IPS DF 6.9 (cell line): ENCODE measurements at places on chromosomes 6 and 20.

GRCh38 chr6:15522856-15523529 lies 139.8 kb downstream of the DTNBP1 start:
- DNase-seq: no peak
- H3K4me3 ChIP-seq: no peak overlapping the region
- H3K27ac ChIP-seq: no peak overlapping the region
- peaks cover 22% of the 10 kb centered on the region for H3K36me3 ChIP-seq

- no peak for DNase-seq
- no peak overlapping the region for H3K4me3 ChIP-seq
- no peaks in the 10 kb centered on the region for H3K36me3 ChIP-seq
- no peaks in the 10 kb centered on the region for H3K4me1 ChIP-seq
- H3K27ac ChIP-seq: no peak overlapping the region
Measured at GRCh38 chr6:100382767-100383195, 81.9 kb downstream of the SIM1 start.

GRCh38 chr6:146915671-146916127 lies 288.5 kb upstream of the STXBP5 start:
- no peaks in the 10 kb centered on the region for H3K27me3 ChIP-seq
- DNase-seq: no peak
- peaks cover 3% of the 10 kb centered on the region; the same call in 1 of the 2 replicates for H3K4me1 ChIP-seq
- H3K36me3 ChIP-seq: no peaks in the 10 kb centered on the region
- no peak overlapping the region for H3K27ac ChIP-seq

DNA sequence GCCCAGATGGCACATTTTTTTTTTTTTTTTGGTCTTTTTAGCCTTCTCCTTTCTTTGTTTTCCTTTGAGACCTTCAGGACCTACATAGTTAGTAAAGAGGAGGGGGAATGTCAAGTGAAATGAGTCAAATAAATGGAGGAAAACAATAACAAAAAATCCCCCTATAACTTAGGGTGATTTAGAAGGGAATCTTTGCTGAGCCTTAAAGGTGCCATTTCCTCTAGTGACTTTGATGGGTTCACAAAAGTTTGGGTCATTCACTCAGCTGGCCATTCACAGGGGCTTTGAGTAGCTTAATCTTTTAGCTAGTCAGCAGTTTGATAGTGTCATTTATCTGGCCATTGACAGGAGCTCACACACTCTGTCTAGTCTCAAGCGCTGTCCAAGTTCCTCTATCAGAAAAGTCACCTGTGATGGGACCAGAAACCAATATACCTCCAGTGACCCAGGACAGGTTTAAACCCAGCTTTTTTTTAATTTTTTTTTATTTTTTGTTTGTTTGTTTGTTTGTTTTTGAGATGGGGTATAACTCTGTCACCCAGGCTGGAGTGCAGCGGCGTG lies 275.1 kb upstream of the PRDM1 start:
- no peaks in the 10 kb centered on the region for H3K4me1 ChIP-seq
- H3K4me3 ChIP-seq: no peak overlapping the region
- H3K27ac ChIP-seq: no peak overlapping the region
- no peaks in the 10 kb centered on the region for H3K36me3 ChIP-seq
- no peak for DNase-seq
- H3K27me3 ChIP-seq: no peaks in the 10 kb centered on the region

DNA sequence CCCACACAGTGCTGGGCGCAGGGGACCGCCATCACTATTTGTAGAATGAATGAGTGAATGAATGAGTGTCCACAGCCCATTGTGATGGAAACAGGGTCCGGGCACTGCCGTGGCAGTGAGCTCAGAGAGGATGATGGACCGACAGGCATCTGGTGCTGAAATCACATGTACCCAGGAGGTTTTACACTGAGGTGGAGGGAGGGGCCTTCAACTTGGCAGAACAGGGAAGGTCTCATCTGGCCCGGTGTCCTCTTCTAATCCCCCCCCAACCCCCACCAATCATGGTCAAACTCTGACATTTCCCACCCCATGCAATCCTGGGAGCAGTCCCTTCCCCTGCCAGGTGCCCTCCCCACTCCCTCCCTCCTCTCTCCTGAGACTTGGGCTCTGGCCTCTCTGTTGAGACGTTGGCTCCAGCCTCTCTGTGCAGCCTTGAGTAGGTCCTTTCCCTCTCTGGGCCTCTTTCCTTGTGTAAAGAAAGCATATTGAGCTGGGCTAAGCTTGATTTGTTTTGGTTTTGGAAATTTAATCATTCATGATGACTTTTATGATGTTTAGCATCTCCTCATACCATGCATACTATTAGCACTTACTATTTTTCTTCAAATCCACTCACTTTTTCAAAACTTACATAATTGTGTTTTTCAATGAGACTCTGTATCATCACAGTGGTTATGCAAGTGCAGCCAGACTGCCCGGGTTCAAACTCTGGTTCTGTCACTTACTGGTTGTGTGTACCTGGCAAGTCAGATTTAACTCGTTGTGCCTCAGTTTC lies 10.8 kb downstream of the KIAA1755 start:
- no peak overlapping the region for H3K4me3 ChIP-seq
- no peak overlapping the region for H3K27ac ChIP-seq
- no peak for DNase-seq
- H3K27me3 ChIP-seq: no peaks in the 10 kb centered on the region
- no peaks in the 10 kb centered on the region; the same call in 1 of the 2 replicates for H3K4me1 ChIP-seq

GRCh38 chr6:138161088-138161337 lies 726 bp upstream of the ARFGEF3 start:
- no peak overlapping the region for H3K27ac ChIP-seq
- H3K4me3 ChIP-seq: peak overlapping the region; percentile 80; the same call in 1 of the 2 replicates
- DNase-seq: no peak
- H3K36me3 ChIP-seq: no peaks in the 10 kb centered on the region
- H3K4me1 ChIP-seq: peaks cover 2% of the 10 kb centered on the region; the same call in 1 of the 2 replicates

DNA sequence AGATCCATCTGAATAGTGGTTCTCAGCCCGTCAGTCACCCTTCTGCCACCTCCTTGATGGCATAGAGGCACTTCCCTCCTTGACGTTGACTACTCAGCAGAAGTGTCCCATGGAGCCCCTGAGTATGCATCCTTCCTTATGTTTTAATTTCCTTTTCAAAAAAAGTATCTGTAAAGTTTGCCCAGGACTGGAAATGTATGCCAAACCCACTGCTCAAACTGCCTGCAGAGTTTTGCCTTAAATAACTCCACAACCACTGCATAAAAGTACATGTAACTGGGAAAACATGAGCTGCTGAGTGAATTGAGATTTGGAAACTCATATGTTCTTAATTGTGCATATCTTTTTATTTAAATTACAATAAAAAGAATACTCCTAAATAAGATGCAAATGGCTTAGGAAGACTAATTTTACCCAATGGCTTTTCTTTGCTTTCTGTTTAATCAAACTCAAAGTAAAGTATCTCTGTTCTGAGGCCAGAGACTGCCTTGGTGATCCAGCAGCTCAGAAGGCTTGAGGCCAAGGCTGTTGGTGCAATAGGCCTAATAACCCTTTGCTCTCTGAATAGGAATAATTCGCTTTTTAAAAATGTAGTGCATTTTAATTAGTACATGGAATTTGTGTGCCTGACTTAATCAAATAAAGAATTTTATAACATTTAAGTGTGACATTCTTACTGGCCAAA lies 90.4 kb downstream of the FNDC1 start:
- no peaks in the 10 kb centered on the region for H3K27me3 ChIP-seq
- no peaks in the 10 kb centered on the region for H3K4me1 ChIP-seq
- no peak for DNase-seq
- no peaks in the 10 kb centered on the region for H3K36me3 ChIP-seq

- DNase-seq: no peak
- no peaks in the 10 kb centered on the region for H3K36me3 ChIP-seq
- no peak overlapping the region for H3K27ac ChIP-seq
- H3K27me3 ChIP-seq: no peaks in the 10 kb centered on the region
- H3K4me3 ChIP-seq: no peak overlapping the region
- H3K4me1 ChIP-seq: 0 out of 2 replicates have a peak, but pooled peaks cover 4% of the 10 kb centered on the region
Measured at GRCh38 chr6:11803591-11803971, 25.0 kb upstream of the ADTRP start.

DNA sequence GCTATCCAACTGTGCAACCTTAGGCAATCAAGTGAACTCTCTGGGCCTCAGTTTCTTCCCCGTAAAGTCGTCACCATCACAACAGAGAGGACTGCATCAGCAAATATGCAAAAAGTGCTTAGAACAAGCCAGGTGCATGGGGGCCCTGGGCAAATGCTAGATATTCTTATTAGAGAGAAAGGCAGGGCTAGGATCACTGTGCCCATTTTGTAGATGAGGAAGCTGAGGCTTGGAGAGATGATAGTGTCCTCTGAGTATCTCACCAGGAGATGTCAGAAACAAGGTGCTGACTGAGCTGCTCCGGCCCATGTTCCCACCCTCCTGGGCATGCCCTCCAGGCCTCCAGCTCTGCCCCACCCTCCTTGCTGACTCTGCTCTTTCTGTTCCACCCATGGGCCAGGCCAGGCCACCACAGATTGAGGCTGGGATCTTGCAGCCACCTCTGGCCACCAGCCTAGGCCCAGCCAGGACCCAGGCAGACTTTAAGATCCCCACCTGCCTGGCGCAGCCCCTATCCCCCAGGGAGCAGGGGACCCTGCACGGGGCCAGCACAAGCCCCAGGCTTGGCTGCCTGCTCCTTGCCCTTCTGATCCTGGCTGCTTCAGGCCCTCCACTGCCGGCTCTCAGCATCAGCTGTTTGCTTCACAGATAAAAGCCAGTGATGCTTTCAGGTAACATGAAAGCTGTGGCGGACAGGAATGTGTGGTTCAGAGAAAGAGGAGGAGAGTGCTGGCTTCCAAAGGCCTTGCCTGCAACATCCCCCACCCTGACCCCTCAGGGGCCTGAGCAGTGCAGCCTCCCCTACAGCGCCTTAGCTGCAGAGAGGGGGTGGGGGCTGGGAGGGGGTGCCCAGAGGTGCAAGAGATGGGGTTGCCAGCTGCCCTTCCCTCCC lies 47.6 kb downstream of the GRM4 start:
- peaks cover 8% of the 10 kb centered on the region for H3K4me1 ChIP-seq
- no peak overlapping the region for H3K27ac ChIP-seq
- H3K36me3 ChIP-seq: no peaks in the 10 kb centered on the region; the same call in 1 of the 2 replicates
- no peak overlapping the region for H3K4me3 ChIP-seq

GRCh38 chr6:7242835-7243178 lies 70.2 kb downstream of the SSR1 start:
- DNase-seq: no peak
- H3K4me1 ChIP-seq: peaks cover 9% of the 10 kb centered on the region; the same call in 1 of the 2 replicates
- no peaks in the 10 kb centered on the region for H3K27me3 ChIP-seq
- H3K4me3 ChIP-seq: no peak overlapping the region

- DNase-seq: no peak
- no peak overlapping the region for H3K27ac ChIP-seq
- H3K36me3 ChIP-seq: no peaks in the 10 kb centered on the region
- H3K27me3 ChIP-seq: no peaks in the 10 kb centered on the region
Measured at GRCh38 chr6:147979966-147980365, 362.7 kb upstream of the SASH1 start.

GRCh38 chr6:14546036-14546435 lies 428.5 kb downstream of the CD83 start:
- no peak for DNase-seq
- H3K27me3 ChIP-seq: no peaks in the 10 kb centered on the region
- H3K27ac ChIP-seq: no peak overlapping the region
- H3K4me1 ChIP-seq: 0 out of 2 replicates have a peak, but pooled peaks cover 2% of the 10 kb centered on the region
- no peaks in the 10 kb centered on the region for H3K36me3 ChIP-seq

DNA sequence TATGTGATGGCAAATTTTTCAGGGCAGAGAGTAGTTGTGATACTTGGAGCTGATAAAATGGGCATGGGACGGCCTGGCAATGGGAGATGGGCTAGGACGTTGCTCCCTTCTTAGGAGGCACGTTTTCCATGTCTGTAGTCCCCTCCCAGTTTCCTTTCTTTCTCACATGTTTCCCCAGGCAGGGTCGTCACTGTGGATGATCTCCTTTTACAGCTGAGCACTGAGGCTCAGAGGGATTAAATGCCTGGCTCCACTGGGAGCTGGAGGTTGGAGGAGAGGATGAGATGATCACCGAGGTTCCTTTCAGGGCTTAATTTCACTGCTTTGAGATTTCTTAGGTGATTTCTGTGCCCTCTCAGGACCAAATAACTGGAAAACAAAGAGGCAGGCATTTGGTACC lies 136.7 kb downstream of the SOBP start:
- no peaks in the 10 kb centered on the region for H3K36me3 ChIP-seq
- H3K4me3 ChIP-seq: no peak overlapping the region
- no peak for DNase-seq
- peaks cover 3% of the 10 kb centered on the region; the same call in 1 of the 2 replicates for H3K4me1 ChIP-seq
- no peaks in the 10 kb centered on the region for H3K27me3 ChIP-seq

- DNase-seq: no peak
- H3K4me3 ChIP-seq: no peak overlapping the region
- H3K36me3 ChIP-seq: no peaks in the 10 kb centered on the region
- no peaks in the 10 kb centered on the region for H3K27me3 ChIP-seq
- no peak overlapping the region for H3K27ac ChIP-seq
- H3K4me1 ChIP-seq: no peaks in the 10 kb centered on the region
Measured at GRCh38 chr6:63493557-63493956, 78.7 kb upstream of the LOC128125822 start.
